HFFc6 (cell line): ENCODE measurements at places on chromosomes 5 and 9. TPM values are rescaled to one million over a fixed set of nuclear protein-coding genes. Genes with fewer than 3 reads are reported as not detected.

DNA sequence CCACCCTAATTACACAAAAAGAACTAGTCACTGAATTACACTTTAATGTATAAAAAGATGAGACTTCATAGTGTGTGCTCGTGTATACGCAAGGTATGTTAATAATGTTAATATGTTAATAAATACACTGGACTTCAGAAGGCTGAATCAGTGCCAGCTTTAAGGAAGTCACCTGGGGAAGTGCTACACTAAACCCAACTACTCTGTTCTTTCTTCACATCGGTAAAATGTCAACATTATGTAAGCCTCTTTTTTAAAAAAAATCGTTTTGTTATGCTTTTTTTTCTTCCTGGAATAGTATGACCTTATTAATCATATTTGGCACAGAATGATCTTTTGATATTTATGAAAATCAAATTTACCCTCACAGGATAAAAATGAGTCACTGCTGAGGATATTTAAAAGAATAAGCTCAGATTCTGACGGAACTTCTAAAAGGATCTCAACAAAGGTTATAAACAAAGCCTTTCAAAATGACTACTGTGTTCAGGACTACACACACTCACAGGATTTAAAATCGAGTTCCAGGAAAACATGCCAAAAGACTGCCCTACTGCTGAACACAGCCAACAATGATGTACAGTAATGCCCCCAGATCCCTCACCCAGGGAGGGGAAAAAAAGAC, 75.9 kb downstream of the AUH start:
- H3K27ac ChIP-seq, result no peak overlapping the region
- no peak for DNase-seq
- H3K4me1 ChIP-seq, result peaks cover 29% of the 10 kb centered on the region

- H3K4me1 ChIP-seq, result peaks cover 20% of the 10 kb centered on the region
- DNase-seq, result no peak
- no peak overlapping the region for H3K4me3 ChIP-seq
- no peak overlapping the region for H3K27ac ChIP-seq
Observed at GRCh38 chr5:10434392-10434791, 7.3 kb upstream of the ROPN1L start.

GRCh38 chr5:33806738-33807442, 84.9 kb downstream of the ADAMTS12 start:
- peaks cover 79% of the 10 kb centered on the region for H3K4me1 ChIP-seq
- H3K27me3 ChIP-seq, result peaks cover 2% of the 10 kb centered on the region
- peak; percentile 58 for DNase-seq
- peak overlapping the region; percentile 96 for H3K27ac ChIP-seq
- H3K4me3 ChIP-seq, result peak overlapping the region; percentile 84

DNA sequence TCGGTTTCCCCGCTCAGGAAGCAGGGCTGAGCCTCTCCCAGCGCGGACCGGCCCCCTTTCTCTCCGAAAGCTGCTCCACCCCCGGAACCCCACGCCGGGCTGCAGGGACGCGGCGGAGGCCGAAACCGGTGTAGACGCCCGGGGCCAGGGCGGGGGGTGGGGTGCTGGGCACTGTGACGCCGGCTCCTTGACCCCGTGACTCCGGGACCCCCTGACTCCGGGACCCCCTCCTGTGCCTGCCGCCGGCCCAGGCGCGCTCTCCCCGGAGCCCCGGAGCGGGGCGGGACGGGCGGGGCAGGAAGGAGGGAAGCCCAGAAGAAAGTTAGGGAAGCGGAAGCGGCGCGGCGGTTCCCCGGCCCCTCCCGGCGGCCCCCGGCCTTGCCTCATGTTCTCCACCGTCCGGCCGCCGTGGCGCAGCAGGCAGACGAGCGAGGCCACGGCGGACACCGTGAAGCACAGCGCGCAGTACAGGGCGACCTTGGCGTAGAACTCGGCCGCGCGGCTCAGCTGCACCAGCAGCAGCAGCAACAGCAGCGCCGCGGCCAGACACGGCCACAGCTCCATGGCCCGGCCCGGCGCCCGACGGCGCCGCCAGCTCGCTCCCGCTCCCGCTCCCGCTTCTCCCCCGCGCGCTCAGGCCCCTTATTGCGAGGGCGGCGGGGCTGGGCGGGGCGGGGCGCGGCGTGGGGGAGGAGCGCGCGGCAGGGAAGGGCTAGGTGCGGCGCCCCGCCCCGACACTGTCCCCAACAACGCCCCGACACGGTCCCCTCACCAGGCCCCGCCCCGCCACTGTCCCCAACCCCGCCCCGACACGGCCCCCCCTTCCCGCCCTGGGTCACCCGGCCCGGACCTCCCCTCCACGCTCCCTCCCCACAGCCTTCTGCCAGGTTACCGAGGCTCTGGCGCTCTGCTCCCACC, at the start of gene AGPAT2:
AGPAT2 (minus strand) TSS at position 664 of the 918 bp plus-strand sequence; CDS start at position 564, 100 bp downstream.
- peak within 1 kb of the TSS; percentile 40 for H3K27ac ChIP-seq
- peak within 1 kb of the TSS; percentile 91 for H3K4me3 ChIP-seq
- peaks cover 6% of the 10 kb centered on the region; the same call in 1 of the 2 replicates for H3K4me1 ChIP-seq
- peak; percentile 5 for DNase-seq

DNA sequence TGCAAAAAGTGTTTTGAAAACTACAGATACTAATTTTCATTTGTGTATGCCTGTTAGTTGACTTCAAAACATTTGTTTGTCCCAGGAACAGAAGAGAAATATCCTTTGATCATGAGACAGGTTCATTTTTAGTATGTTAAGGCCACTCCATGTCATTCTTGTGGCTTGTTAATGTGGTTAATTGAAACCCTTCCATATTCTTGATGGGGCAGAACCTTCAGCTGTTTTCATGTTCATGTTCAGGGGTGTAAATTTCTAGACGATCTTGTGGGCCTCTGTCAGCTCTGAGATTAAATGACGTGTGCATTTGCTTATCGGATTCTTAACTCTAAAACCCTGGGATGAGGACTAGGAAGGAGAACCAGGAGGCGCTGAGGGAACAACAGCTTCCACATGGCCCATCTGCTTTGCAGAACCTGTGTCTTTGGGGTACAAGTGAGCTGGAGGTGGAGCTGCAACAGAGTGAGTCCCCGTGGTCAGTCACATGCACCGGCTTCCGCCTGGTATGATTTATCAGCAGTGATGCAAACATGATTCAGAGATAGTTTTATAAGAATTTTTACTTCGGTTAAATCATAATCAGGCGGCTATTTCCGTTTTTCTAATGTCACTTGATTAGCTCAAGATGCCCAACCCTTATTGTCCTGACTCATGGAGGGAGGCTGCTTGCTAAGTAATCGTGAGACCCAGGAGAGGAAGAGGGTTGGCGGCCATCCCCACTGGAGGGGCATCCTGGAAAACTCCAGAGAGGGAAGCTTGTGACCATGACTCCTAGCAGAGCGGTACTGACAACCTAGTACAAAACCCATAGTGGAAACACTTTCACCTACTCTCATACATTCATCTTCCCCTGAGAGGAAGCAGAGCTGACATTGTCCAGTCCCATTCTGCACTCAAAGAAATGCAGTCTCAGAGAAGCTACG, 138.4 kb downstream of the C9orf152 start:
- H3K4me1 ChIP-seq, result peaks cover 93% of the 10 kb centered on the region
- H3K27ac ChIP-seq, result peak overlapping the region; percentile 95
- no peaks in the 10 kb centered on the region; the same call in 1 of the 2 replicates for H3K27me3 ChIP-seq
- peak overlapping the region; percentile 78 for H3K4me3 ChIP-seq
- peak; percentile 95 for DNase-seq

- H3K4me1 ChIP-seq, result 0 out of 2 replicates have a peak, but pooled peaks cover 5% of the 10 kb centered on the region
- no peak for DNase-seq
- peaks cover 19% of the 10 kb centered on the region for H3K27me3 ChIP-seq
- no peaks in the 10 kb centered on the region for H3K36me3 ChIP-seq
- H3K27ac ChIP-seq, result no peak overlapping the region
Observed at GRCh38 chr9:33430942-33431341, 16.5 kb downstream of the AQP3 start.

DNA sequence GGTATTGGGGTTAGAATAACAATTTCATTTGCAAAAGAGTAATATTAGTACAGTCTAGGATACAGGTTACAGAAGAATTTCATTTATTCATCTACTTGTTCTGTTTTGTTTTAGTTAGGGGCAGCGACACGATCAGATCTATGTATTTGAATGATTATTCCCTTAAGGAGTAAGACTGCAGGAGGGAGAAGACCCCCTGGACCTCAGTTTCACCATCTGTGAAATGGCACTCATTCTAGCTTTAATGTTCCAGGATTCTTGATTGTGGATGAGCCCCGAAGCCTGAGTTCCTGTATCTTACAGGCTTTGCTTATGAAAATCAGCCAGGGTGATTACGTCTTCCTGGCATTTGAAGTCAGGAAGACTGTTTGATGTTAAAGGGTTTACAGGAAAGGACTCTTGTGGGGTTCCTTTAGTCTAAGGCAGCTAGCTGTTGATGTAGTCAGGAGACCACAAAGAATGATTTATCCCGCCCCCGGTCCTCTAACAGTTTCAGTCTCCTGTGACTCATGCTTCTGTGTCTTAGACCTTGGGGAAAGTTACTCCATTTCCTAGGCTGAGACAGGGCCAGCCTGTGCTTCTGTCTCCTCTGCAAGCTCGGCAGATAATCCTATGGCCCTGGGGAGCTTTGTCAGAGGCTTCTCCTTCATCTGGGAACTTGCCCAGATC, 11.5 kb downstream of the SMIM3 start:
- H3K4me3 ChIP-seq, result peak overlapping the region; percentile 83
- DNase-seq, result peak; percentile 98
- peaks cover 74% of the 10 kb centered on the region for H3K4me1 ChIP-seq
- H3K36me3 ChIP-seq, result peaks cover 27% of the 10 kb centered on the region
- H3K27me3 ChIP-seq, result no peaks in the 10 kb centered on the region

CERCAM gene
- total RNA-seq, result 144 to 172 TPM (median 169 TPM) in 3 replicates
